ENCODE measurements at places on chromosomes 2 and 18. TPM values are rescaled to one million over a fixed set of nuclear protein-coding genes. Genes with fewer than 3 reads are reported as not detected.

MAP2 gene
- 8.8 TPM for polyA plus RNA-seq

TFCP2L1 gene
- polyA plus RNA-seq, result 0.15 TPM

NXPH2 gene
- not detected for polyA plus RNA-seq

RAD51AP2 gene
- polyA plus RNA-seq, result 0.08 TPM

SIX3 gene
- not detected for polyA plus RNA-seq

TTN gene
- 103 TPM for polyA plus RNA-seq

NEU2 gene
- not detected for polyA plus RNA-seq

SPRED2 gene
- 31.3 TPM for polyA plus RNA-seq

GREB1 gene
- 17.7 TPM for polyA plus RNA-seq

TACR1 gene
- 0.66 TPM for polyA plus RNA-seq

C2orf78 gene
- not detected for polyA plus RNA-seq

AGXT gene
- polyA plus RNA-seq, result not detected

ANXA4 gene
- polyA plus RNA-seq, result 26.5 TPM

TUBA4B gene
- polyA plus RNA-seq, result not detected

CTAGE1 gene
- polyA plus RNA-seq, result not detected

CDK5R2 gene
- not detected for polyA plus RNA-seq

BCL2 gene
- polyA plus RNA-seq, result 15.3 TPM

SERPINB4 gene
- not detected for polyA plus RNA-seq

MRPL30 gene
- polyA plus RNA-seq, result 37.2 TPM

IL18RAP gene
- polyA plus RNA-seq, result 0.32 TPM

ZCCHC2 gene
- 8.8 TPM for polyA plus RNA-seq

NR4A2 gene
- polyA plus RNA-seq, result not detected

MLPH gene
- 0.44 TPM for polyA plus RNA-seq

EFEMP1 gene
- 34.3 TPM for polyA plus RNA-seq

PXDN gene
- polyA plus RNA-seq, result 151 TPM

MYCN gene
- 6.1 TPM for polyA plus RNA-seq

PIEZO2 gene
- 71.2 TPM for polyA plus RNA-seq

NFATC1 gene
- 11.1 TPM for polyA plus RNA-seq

SLC38A11 gene
- polyA plus RNA-seq, result 0.50 TPM

RBBP8 gene
- polyA plus RNA-seq, result 16.2 TPM

SERPINB3 gene
- 0.11 TPM for polyA plus RNA-seq

KIAA2012 gene
- polyA plus RNA-seq, result 0.36 TPM

UCN gene
- 0.59 TPM for polyA plus RNA-seq

COL3A1 gene
- polyA plus RNA-seq, result 13,401 TPM

ACVR1C gene
- polyA plus RNA-seq, result 0.11 TPM

NRP2 gene
- 36.3 TPM for polyA plus RNA-seq

CREG2 gene
- polyA plus RNA-seq, result not detected

TRAPPC8 gene
- 41.5 TPM for polyA plus RNA-seq

RAPGEF4 gene
- 5.5 TPM for polyA plus RNA-seq

All from muscle of arm (tissue), 14 donors.